ENCODE measurements at places on chromosomes 16 and 17.

GRCh38 chr16:50526796-50527195 lies 21.4 kb upstream of the NKD1 start:
- no peak for DNase-seq

DNA sequence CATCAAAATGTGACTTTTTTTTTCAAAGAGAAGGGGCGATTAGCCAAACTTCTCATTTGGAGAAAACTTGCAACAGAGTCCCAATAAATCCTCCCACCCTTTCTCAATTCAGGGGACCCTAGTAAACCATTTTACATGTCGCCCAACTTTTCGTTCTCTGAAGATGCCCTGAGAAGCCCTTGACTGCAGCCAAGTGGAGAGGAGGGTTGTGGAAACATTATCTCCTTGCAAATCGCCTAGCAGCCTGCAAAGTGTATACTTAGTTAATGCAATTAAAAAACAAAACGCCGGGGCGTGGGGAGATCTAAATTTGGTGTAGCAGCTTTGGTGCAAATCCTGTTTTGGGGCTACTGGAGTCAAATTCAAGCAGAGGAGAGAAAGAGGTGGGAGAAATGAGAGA lies 1.2 kb upstream of the SHISA9 start:
- DNase-seq: peak; percentile 57

- DNase-seq: no peak
These were observed 36.3 kb downstream of the PITPNC1 start for GRCh38 chr17:67413388-67413787.

DNA sequence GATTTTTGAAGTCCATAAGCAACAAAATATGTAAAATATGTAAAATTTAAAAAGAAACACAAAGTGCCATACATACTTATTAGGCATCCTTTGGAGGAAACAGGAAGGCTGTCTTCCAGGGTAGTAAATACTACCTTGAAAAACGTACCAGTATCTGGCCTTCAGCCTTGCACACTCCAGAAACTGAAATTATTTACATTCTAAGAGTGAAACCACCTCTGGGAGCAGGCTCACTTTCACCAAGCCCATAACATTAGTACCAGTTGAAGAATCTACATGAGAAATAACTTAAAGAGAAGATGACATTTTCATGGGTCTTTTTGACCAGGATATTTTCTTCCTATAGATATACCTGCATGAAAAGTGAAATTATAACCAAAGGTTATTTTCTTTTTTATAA lies 6.4 kb downstream of the KRTAP9-1 start:
- no peak for DNase-seq

- no peak for DNase-seq
These were observed 43.4 kb upstream of the GSE1 start for GRCh38 chr16:85569615-85570212.

DNA sequence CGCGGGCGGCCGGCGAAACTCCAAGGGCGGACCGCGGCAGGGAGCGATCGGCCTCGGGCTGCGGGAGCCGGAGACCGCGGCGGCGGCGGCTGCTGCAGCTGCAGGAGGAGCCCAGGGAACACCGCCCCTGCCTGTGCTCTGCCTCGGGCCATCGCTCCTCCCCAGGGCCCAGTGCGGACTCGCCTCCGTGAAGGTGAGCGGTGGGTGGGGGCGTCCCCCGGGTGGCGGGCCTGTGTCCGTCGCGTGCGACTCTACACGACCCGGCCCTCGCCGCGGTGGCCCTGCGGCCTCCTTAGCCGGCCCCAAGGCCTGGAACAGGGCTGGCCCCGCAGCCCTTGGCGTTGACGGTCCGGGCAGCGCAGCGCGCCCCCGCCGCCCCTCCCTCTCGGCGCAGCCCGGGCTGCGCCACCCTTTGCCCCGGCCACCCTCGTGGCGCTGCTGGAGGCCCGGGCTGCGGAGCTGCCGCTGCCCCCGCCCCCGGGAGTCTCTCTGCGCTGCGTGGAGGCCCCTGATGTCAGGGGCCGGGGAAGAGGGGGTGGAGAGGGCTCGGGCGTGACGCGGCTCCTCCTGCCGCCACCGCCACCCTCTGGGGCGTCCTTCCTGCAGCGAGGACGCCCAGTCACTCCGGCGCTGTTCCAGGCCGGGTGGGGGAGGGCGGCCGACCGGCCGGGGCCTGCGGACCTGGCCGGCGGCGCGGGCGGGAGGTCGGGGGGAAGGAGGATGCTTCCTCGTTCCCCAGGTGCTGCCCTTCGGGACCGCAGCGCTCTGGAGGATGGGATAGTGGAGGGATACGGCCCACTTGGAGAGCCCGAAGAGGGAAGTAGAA lies 485 bp downstream of the DYNLL2 start:
- no peak for DNase-seq

DNA sequence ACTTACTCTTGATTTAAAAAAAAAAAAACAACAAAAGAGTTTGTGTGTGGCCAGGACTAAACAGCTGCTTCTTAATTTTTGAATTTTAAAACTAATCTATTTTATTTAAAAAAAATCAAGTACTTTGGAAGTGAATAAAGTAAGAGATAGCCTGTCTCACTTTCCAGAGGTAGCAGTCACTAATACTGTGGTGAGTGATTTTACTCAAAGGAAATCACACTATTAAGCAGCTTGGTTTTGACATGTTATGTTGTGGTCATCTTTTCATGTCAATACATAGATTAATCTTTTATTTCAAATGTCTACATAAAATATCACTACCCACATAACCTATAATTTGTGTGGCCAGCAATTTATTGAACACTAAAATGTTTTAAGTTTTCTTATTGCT lies 102.2 kb upstream of the HLF start:
- no peak for DNase-seq

- DNase-seq: no peak
These were observed 38.3 kb upstream of the USP7 start for GRCh38 chr16:9002042-9002441.

- peak; percentile 70 for DNase-seq
These were observed 97.6 kb upstream of the CBX4 start for GRCh38 chr17:79936641-79937381.

DNA sequence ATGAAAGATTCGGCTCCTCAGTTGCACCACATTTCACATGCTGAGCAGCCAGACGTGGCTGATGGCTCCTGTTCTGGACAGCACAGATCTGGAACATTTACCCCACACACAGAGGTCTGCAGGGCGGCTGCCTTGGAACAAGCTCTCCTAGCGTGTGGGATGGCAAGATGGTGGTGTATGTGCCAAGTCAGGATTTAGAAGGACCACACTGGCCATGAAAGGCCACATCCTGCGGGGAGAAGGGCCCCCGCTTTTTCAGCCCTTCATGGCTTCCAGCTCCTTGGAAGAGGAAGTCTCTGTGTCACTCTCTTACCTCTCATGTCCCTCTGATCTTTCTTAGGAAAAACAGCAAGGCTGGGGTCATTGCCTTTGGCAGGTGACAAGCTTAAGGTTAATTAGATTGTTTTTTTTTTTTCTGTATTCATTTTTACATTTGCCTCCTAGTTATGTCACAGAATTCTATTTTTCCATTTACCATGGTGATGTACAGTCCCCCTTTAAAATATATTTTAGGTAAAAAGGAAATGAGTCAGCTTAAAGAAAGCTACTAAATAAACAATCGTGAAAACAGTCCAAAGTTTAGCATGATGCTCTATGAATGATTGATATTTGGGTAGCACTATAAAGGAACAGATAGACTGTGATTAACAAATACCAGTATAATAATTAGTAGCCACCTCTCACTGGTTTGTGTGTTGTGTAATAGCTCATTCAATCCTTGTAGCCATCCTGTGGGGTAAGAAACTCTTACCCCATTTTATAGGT lies 396.6 kb downstream of the CPPED1 start:
- no peak for DNase-seq

GRCh38 chr17:47937941-47938340 lies 3.4 kb upstream of the PNPO start:
- no peak for DNase-seq

- DNase-seq: no peak
These were observed 134.6 kb upstream of the IRX3 start for GRCh38 chr16:54421220-54421619.

- DNase-seq: no peak
These were observed 5.8 kb downstream of the ZG16B start for GRCh38 chr16:2835638-2836493.

Measured in NCI-H524 (cell line).